ENCODE measurements at places on chromosomes 1 and 21.

- DNase-seq: no peak
Measured at GRCh38 chr1:8598783-8599182, 218.7 kb downstream of the RERE start.

DNA sequence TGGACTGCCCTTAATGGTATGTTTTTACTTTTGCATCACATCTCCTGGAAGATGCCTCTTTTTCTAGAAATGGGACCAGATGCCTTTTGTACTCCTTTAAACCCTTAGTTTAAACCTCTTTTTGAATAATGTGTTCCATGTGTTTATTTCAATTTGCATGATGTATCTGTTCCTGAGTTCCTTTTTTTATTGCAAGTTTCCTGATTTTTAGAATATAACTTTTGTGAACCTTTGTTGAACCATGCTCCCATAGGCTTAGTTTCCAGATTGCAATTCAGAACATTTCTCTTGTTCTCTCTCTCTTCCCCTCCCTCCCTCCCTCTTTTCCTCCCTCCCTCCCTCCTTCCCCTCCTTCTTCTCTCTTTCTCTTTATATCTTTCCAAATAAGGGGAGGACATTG lies 81.9 kb downstream of the RGL1 start:
- DNase-seq: no peak

DNA sequence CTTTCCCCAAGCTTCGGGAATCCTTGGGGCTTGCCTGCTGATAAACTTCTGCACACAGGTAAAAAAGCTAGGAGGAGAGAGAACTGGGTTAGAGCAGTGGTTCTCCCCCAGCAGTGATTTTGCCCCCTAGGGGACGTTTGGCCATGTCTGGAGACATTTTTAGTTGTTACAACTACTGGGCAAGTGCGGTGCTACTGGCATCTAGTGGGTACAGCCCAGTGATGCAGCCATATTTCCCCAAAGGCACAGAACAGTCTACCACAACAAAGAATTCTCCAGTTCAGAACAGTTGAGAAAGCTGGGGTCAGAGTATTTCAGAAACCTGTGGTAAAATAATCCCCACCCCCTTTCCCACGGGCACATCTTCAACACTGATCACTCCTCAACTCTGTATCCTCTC lies 41.3 kb downstream of the LRRC71 start:
- DNase-seq: no peak

DNA sequence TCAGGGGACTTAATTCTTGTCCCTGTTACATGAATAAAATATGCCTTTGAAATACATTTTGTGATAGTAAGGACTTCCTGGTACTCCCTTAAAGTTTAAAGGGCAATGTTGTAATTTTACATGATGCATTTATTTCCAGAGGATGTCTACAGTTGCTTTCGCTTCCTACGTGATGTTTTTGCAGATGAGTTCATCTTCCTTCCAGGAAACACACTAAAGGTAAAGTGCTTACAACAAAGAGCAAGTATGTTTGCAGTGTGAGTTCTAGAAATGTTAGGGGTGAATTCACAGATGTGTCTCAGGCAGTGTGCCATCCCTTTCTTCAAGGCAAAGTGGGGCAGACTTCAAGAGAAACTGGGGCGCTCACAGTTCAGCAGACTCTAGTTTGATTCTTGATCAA lies 31.2 kb downstream of the GNPAT start:
- no peak for DNase-seq

- no peak for DNase-seq
Measured at GRCh38 chr1:11804666-11805421, 920 bp downstream of the MTHFR start.
